ENCODE measurements at places on chromosomes 7 and 10. TPM values are rescaled to one million over a fixed set of nuclear protein-coding genes. Genes with fewer than 3 reads are reported as not detected.

OR2A42 gene
- total RNA-seq = not detected

ENKUR gene
- not detected for total RNA-seq

IDI2 gene
- total RNA-seq = not detected

VGF gene
- 0.34 TPM for total RNA-seq

EPO gene
- total RNA-seq = not detected

ADIRF gene
- not detected for total RNA-seq

CCDC7 gene
- 20.7 TPM for total RNA-seq

ADAM8 gene
- 157 TPM for total RNA-seq

PNLIPRP3 gene
- not detected for total RNA-seq

GIMAP7 gene
- total RNA-seq = 191 TPM

CRHR2 gene
- not detected for total RNA-seq

CDNF gene
- total RNA-seq = 0.48 TPM

All from T-helper 2 cell treated with Interferon-gamma antibody and Interleukin-4, amounts not matched to agents 100 ng/mL and 5 ng/mL, for 36 hours (primary cell).